Uterus (tissue), 4 donors: ENCODE measurements at places on chromosomes 7 and 10. TPM values are rescaled to one million over a fixed set of nuclear protein-coding genes. Genes with fewer than 3 reads are reported as not detected.

Gene BMPR1A
- total RNA-seq, result 175 TPM

Gene STAG3
- 2.5 TPM for total RNA-seq

Gene NEUROG3
- not detected for total RNA-seq

DNA sequence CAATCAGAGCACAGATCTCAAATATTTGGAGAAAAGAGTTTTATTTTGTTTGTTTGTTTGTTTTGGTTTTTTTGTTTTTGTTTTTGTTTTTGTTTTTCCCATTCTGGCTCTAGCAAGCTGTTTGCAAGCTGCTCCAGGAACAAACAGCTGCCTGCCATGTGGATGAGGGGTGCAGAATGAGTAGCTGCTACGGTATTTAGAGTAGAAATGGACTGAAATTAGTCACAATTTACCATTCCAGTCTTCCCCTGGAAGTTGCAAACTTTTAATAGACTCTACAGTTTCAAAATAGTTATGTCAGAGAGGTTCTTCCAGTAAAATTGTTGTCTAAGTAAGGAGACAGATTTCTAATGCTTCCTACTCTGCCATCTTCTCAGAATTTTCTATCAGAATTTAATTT lies 27.1 kb upstream of the TAS2R16 start:
- no peaks in the 10 kb centered on the region for H3K36me3 ChIP-seq
- no peaks in the 10 kb centered on the region for H3K4me1 ChIP-seq
- no peak overlapping the region for H3K4me3 ChIP-seq
- no peaks in the 10 kb centered on the region for H3K27me3 ChIP-seq
- no peak for DNase-seq

DNA sequence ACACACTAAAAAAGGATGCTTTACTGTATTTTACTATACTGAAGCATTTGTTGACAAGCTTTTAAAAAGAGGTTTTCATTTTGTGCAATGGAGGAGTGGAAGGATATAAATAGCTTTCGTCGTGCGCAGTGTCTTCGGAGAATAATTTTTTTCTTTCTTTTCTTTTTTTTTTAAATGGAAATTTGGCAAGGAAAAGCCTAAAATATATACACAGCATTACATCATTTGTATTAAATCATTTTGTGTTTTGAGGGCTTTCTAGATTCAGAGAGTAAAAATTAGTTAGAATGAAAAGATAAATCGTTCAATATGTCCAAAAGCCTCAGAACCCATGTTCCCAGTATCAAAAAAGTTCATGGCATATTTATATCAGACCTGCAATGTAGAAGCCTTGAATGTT lies 150.2 kb upstream of the FERD3L start:
- no peaks in the 10 kb centered on the region for H3K36me3 ChIP-seq
- no peak overlapping the region for H3K27ac ChIP-seq
- H3K27me3 ChIP-seq, result no peaks in the 10 kb centered on the region
- H3K4me1 ChIP-seq, result no peaks in the 10 kb centered on the region

DNA sequence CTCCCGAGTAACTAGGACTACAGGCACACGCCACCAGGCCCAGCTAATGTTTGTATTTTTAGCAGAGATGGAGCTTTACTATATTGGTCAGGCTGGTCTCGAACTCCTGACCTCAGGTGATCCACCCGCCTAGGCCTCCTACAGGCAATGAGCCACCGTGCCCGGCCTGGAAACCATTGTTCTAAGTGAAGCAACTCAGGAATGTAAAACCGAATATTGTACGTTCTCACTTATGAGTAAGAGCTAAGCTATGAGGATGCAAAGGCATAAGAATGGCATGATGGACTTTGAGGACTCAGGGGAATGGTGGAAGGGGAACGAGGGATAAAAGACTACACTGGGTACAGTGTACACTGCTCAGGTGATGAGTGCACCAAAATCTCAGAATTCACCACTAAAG lies 235.1 kb upstream of the AUTS2 start:
- H3K27ac ChIP-seq, result no peak overlapping the region
- DNase-seq, result no peak
- H3K4me3 ChIP-seq, result no peak overlapping the region
- no peaks in the 10 kb centered on the region for H3K27me3 ChIP-seq
- H3K4me1 ChIP-seq, result peaks cover 4% of the 10 kb centered on the region

Gene SLC39A12
- total RNA-seq, result not detected

Gene NEBL
- 0.26 TPM for total RNA-seq
